A673 (cell line): ENCODE measurements at places on chromosomes 6 and 20.

GRCh38 chr6:22026164-22026678, 270.6 kb downstream of the PRL start:
- no peak for DNase-seq

DNA sequence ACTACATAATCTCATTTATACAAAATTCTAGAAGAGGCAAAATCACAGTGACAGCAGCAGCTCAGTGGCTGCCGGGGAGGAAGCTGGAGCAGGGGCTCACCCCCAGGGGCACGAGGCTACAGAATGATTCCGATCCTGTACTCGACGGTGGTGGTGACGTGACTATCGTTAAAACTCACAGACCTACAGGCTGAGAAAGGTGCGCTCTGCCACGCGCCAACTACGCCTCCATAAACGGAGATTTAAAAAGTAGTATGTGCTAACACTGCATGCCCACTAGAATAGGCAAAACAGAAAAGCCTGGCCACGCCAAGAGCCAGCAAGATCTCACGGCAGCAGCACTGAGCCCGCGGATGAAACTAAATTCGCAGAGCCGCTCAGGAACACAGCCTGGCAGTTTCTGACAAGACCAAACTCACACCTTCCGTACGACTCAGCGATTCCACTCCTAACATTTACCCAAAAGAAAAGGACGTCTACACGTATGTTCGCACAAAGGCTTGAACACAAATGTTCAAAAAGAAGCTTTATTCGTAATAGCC, 25.2 kb downstream of the TAF4 start:
- DNase-seq: no peak

- DNase-seq: peak; percentile 60
Observed at GRCh38 chr6:128725271-128726233, 157.4 kb upstream of the LAMA2 start.

DNA sequence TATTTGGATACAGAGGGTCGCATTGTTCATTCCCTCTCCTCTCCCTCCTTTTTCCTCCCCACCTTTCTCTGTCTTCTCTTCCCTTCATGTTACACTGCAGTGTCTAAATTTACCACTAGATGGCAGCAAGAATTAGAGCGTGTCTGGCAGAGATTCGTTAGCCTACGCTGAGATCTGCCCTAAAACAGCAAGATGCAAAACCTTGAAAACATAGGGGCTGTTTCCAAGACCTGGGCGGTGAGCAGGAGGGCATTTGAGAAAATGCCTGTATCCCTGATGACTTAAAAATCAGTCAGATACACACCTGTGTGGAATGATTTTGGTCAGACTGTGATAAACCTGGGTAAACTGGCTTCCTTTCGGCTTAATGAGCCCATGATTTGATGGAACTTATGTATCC, 101.5 kb upstream of the ISM1 start:
- DNase-seq: peak; percentile 80

GRCh38 chr6:79030511-79030910, 47.5 kb downstream of the PHIP start:
- no peak for DNase-seq

DNA sequence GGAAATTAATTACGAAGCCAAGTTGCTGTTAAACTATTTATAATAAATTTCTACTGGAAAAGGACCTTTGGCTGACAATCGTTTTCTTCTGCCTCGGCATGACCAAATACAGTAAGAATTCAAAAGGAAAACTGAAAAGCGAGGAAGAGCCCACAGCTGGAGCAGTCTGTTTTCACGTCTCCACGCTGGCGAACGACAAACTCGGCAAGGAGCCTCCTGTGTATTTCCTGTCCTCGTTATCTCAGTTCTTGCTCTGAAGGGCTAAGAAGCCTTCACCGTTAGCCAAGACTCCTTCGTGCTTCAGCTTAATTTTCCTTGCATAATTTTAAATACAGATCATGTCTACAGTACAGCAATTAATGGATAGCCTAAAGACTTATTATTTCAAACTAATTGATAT, 214.3 kb upstream of the PLCB4 start:
- peak; percentile 71 for DNase-seq

DNA sequence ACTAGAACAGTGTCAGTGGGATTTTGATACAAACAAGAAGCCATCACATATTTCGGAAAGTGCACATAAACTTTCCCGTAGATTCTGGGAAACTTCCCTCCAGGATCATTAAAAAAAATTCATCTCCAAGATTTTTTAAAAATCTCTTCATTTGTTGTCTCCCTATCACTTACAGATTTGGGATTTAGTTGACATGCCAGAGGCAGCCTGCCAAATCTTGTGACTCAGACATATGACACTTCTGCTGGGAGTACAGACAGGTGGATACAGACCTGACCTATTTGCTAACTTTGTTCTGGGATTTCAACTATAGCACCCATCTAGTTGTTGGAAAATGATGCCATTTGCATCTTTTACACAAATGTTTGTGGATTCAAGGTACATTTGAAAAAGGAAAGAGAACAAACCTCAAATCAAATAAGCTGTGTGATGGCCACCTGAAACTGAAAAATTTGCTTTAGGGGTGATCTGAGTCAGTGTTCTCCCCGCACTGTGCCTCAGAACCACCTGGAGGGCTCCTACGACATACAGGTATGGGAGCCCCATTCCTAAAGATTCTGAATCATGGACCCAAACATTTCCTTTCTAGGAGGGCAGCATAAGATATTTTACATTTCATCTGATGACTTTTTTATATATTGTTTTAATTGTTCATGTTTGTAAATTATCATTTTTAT, 21.9 kb upstream of the CD2AP start:
- DNase-seq: no peak

DNA sequence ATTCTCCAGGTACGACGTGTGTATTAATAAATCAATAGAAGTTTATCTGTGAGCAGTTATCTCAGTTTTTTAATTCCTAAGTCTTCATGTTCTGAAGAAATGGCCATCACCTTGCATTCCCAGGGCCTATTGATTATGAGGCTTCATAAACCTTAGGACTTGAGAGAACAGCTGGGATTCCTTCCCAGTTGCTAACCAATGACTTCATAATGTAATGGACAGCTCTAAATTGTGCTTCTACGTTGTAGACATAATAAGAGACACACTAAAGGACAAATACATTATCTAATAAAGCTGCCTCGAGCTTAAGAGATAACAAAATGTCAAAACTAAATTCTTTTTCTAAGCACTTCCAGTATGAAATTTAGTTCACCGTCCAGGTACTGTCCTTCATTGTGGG, 30.6 kb downstream of the TSHZ2 start:
- no peak for DNase-seq

- peak; percentile 24 for DNase-seq
Observed at GRCh38 chr20:39468703-39469102, 506.6 kb downstream of the DHX35 start.

GRCh38 chr6:135525594-135525993, 28.1 kb upstream of the AHI1 start:
- no peak for DNase-seq

DNA sequence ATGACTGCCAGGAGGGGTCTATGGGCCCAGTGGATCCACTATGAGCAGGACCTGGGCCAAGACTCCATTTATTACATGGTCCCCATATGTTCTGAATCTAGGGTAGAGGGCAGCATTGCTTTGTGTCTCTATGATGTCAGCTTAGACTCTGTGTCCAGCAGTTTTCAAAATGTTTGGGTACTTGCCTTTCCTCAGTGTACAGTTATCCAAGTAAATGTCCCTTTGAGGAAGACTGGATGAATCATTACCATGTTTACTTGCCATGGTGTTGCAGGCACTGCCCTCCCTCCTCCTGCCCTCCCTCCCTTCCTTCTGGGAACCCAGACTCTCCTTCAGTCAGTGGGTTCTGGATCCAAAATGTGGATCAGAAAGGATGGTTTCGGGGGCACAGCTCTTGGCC, 108.6 kb downstream of the NRN1 start:
- no peak for DNase-seq

DNA sequence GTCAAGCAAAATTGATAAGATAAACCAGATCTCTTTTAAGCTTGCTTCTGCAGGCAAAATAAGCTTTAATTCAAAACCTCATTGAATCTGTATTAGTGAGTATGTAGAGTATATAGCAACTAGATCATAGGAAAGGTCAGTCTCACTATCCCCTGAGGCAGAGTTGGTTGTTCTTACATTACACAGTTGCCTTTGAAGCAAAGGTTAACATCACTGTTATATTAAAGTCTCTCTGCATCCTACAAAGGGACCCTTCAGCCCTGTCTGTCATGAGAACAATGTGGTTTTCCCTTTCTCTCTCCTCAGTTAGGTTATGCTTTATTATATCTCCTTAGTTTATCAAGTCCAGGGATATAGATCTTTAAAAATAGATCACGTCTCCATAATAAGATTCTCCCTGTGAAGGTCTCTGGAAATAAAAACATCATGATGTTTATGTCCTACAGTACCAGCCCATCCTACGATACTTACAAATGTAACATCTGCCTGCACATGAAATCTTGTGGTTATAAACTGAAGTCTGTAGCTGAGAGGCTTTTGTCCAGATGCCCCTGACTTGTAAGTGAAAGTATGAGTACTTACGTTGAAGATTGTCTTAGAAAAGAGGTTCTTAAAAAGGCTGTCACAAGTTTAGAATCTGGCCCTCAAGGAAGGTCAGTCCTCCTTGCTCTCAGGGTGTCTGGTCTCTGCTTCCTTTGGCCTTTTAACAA, 103.6 kb downstream of the VIP start:
- no peak for DNase-seq

GRCh38 chr20:53297154-53297529, 296.5 kb downstream of the ZNF217 start:
- no peak for DNase-seq

- no peak for DNase-seq
Observed at GRCh38 chr6:41677124-41677921, 39.1 kb downstream of the MDFI start.

- DNase-seq: no peak
Observed at GRCh38 chr20:18003897-18004296, 35.1 kb downstream of the MGME1 start.

DNA sequence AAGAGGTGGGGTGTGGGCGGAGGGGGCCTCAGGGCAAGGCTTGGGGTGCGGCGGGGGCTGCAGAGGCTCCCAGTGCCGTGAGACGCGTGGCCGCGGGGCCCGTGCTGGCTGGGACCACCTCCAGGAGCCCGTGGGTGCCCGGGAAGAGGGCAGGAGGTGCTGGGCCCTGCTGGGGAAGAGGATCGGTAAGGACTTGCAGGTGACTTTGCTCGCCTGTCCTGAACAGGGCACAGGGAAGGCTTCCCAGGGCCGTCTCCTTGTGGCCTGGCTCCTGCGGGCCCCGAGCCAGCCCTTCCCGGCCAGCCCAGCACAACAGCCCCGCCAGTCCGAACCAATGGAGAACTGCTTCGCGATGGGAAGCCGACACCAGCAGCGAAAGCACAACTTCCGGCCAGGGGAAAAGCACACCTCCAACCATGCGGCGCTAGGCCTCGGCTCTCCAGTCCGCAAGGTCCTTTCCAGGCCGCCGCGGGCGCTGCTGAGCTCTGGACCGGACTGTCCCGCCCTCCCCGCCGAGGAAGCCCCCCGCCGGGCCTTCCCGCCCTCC, 32.3 kb downstream of the IRF4 start:
- no peak for DNase-seq

DNA sequence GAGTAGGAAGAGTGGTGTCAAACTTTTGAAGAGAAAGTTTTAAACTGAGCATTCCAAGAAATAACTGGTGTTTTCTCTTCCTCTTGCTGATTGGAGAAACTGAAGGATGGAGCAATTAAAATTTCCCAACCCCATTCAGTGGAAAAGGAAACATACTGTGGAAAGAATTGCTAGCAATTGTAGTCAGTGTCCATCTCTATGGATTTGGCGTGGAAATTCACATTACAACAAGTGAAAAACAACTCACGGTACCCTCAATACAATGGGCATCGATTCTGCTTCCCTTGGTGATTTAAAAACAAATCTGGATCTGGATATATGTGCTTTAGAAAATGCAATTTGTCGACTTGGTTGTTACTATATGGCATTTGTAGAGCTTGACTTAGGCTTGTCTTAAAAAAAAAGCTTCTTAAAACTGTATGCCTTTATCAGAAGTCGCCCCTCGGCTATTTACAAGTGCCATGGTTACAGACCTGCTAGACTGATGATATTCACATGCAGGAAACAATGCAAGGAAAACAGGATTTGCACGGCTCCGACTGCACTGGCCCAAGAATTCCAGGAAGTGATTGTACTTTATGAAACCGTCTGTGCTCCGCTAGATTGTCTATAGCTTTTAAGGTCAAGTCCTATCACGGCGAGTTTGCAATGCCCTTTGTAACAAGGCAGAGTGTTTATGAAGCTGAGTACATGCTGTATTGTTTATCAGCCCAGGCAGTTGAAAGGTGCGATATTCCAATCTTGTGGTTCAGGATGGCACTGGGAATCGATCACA, 131.7 kb upstream of the PHACTR1 start:
- DNase-seq: no peak

DNA sequence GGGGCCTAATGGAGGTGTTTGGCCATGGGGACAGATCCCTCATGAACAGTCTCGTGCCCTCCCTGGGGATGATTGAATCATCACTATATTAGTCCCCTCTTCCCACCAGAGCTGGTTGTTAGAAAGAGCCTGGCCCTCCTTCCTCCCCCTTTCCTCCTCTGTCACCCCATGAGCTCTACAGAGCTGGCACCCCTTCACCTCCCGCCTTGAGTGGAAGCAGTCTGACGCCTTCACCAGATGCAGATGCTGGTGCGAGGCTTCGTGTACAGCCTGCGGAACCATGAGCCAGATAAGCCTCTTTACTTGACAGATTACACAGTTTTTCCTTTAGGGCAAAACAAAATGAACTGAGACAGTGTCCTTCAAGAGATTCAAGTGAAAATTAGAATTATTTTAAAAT, 74.4 kb upstream of the RIPOR2 start:
- DNase-seq: no peak

GRCh38 chr6:104639668-104640067, 220.1 kb downstream of the HACE1 start:
- peak; percentile 21 for DNase-seq

- no peak for DNase-seq
Observed at GRCh38 chr6:45398075-45398813, 20.5 kb upstream of the SUPT3H start.

DNA sequence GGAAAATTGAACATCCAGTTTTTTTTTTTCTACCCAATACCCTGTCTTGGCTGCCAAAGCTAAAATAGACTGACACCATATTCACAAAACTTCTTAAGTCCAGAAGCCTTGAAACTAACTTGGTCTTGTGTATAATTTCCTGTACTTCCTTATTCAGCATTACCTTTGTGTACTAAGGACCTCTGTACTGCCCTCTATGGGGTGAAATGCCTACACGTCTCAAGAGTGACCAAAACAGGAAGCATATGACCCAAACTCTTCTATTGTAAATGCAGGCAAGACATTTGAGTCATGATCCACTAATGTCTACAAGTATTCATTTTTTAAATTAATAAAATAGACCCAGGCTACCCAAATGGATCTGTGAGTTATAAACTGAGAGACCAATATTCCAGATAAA, 50.4 kb downstream of the HMGCLL1 start:
- DNase-seq: peak; percentile 52
